ENCODE measurements at places on chromosomes 11 and 22.

DNA sequence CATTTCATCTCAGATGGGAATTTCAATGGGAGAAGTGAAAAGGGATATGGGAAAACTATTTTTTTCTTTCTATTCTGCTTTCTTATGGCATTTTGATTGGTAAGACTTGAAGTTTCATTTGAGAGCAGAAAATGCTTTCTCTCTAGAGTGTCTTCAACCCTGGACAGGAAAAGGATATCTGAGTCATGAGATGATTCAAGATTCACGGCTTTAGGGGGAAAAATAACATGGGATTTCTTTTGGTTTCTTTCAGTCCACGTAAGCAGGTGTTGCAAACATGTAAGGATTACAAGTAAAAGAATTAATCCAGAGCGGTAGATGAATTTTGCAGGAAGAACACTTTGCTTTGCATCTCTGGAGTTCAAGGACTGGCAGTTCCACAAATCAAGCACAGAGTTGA is 1001.0 kb upstream of the TENM4 start:
- no peak for DNase-seq

DNA sequence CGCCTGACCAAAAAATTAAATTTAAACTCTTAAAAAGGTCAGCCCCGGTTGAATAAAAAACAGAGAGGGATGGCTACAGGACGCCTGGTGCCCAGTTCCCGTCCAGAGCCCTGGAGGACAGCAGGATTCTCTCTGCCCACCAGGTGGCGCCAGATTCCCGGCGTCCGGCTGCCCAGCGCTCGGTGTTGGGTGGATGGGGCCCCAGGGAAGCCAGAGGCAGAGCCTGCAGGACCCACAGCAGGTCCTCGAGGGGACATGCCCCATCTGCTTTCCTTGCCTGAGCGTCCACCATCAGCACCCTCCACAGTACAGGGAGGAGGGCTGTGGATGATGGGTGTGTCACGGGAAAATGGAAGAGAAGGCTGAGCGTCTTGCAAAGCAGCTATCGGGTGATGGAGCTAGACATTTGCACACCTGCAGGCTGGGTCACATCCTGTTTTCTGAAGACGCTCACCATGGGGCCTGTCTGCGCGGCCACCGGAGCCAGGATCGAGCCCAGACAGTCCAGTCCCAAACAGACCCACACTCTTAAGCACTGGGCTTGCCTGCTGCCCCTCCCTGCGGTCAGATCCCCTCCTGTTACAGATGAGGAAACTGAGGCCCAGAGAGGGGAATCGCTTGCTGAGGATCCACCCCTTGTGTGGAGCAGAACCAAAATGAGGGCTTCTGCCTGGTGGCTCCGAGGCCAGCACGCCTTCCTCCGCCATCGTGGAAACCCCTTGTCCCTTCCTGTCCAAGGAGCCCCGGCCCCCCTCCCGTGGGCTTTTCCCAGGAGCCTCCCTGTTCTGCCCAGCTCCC is 18.5 kb upstream of the CBX7 start:
- peak; percentile 77 for DNase-seq

DNA sequence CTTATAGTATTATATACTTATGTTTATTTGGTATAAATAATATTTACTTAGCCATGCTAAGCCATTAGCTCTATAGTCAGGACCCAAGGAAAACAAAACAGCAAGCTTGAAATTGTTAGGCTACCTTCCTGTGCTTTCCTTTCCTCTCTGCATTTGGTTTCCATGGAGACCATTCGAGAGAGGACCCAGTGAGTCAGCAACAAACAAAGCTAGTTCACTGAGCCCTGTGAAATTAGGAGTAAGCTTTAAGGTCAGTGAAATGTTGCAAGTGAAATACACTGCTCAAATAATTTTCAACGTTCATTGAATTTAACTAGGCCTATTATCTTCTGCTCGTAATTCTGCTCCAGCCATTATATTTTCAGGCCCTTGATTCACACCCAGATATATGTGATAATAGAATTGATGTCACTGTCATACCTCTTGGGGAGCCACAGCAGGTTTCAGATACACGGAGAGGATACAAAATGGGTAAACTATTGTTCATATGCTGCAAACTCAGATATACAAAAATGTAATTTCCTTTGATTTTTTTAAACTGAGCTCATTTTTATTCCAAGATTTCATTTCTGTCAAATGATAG is 9.1 kb upstream of the OR10D3 start:
- DNase-seq = no peak

- no peak for DNase-seq
Observed at GRCh38 chr11:74094393-74094792, 76.4 kb downstream of the C2CD3 start.

DNA sequence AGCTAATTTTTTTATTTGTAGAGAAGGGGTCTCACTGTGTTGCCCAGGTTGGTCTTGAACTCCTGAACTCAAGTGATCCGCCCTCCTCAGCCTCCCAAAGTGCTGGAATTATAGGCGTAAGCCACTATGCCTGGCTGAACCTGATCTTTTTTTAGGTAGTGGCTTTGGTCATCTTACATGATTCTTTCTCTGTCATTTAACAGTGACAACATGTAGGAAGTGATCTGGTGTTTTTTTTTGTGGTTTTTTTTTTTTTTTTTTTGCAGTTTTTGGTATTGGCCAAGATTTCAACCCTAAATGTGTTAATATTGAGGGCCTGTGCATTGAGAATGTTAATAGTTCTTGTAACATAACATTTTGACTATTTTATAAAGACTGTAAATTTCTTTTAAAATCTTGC is 8.0 kb upstream of the FERMT3 start:
- no peak for DNase-seq

DNA sequence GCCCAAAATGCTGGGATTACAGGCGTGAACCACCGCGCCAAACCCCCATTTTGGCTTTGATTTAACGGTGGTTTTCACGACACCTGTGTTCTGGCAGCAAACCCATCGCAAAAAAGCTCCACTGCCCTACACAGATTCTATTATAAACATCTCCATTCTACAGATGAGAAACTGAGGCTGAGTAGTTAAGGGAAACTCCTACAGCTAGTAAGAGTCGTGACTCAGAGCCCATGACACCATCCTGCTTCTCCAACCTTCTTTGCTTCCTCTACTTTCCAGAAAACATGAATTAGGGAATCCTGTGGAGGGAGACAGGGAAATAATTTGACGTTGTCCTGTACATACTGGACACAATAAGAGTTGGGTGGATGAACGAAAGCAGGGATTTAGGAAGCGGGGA is 429 bp upstream of the SNX15 start:
- no peak for DNase-seq

DNA sequence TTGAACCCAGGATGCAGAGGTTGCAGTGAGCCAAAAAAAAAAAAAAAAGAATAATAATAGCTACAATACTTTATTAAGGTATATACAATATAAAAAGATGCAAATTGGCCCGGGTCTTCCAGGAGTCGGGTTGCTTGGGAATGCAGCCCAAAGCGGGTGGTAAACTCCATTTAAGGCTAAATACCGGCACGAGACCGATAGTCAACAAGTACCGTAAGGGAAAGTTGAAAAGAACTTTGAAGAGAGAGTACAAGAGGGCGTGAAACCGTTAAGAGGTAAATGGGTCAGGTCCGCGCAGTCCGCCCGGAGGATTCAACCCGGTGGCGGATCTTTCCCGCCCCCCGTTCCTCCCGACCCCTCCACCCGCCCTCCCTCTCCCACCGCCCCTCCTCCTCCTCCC is 143.3 kb downstream of the DLG2 start:
- DNase-seq = no peak

GRCh38 chr22:47247579-47248240 is 485.3 kb downstream of the TBC1D22A start:
- DNase-seq = no peak

DNA sequence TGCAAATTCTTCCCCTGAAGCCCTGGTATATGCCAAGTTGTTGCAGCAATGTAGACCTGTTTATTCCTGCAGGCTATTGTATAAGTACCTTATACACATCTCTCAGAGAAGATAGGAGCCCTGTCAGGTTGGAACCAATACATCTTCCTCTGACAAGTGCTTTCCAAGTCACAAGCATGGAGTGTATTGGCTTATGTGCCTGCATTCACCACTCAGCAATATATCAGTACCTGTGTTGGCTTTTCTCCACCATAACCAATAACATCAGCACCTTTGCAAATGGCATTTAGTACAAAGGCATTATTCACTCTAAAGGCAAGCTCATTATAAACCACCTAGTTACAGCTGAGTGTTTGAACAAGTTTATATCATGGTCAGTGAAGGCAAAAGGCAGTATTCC is 611.7 kb upstream of the CNTN5 start:
- DNase-seq = no peak

- DNase-seq = no peak
Observed at GRCh38 chr11:119659971-119660723, 68.9 kb downstream of the NECTIN1 start.

DNA sequence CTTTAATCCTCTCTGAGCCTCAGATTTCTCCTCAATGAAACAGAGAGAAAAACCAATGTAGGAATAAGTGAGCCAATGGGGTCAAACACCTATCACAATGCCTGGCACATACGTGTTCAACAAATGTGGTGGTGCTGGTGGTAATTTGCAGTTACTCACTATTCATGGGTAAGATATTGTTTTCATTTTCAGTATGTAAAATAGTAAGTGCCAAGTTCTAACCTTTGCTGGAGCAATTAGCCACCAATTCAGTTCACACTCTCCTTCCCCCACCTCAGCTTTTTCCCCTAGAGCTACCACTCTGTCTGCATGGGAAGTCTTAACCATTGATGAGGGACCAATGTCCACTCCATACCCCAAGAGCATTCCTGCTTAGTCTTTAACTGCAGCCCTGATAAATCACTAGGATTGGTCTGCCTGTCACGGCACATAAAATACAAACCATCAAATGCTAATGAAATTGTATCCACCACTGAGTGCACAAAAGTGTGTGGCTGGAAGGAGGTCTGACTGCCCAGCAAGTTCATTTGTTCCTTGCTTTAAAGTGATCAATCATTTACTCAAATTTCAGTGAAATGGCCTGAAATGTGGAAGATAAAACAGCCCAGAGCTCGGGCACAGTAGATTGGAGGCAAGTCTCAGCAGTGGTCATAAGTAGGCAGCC is 187.4 kb upstream of the API5 start:
- no peak for DNase-seq

DNA sequence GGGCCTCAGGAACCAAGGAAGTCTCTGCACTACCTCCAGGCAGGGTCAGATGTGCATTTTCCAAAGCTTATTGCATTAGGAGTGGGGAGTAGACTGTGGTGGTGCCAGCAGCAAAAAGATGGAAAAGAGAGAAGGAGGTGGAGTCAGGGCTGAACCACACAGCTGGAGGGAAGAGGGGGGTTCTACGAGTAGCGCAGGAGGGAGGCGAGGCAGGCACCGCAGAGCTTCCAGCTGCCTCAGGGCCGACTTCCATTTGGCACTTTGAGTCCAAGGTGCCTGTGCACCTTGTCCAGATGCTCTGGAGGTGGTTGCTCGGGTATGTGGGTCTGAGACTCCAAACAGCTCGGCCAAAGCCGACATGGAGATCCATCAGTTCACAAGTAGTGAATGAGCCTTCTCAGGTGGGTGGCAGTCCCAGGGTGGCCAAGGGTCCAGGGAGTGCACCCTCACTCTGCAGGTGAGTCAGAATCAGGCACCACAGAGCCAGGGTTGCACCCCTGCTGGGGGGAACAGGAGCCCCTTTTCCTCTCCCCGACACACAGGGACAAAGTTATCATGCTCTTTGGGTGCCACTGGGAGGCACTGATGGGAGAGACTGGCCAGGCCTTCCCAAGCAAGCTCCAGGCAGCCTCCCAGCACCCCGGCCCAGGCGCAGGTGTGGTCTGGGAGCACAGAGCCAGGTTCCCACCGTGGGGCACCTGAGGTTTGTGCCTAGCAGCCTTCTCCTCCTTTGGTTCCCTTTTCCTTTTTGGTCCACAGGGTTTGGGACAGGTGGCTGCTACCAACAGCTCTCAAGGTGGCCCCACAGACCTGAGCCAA is 30.2 kb downstream of the GGT5 start:
- DNase-seq = no peak

GRCh38 chr11:31780480-31780971 is 30.6 kb downstream of the PAX6 start:
- DNase-seq = no peak

GRCh38 chr11:17735818-17736578 is 1.4 kb downstream of the KCNC1 start:
- no peak for DNase-seq
